Heart left ventricle (tissue), 16 donors: ENCODE measurements at places on chromosomes 6 and 20. TPM values are rescaled to one million over a fixed set of nuclear protein-coding genes. Genes with fewer than 3 reads are reported as not detected.

ULBP2 gene
- total RNA-seq = 0.85 TPM

HCK gene
- total RNA-seq = 52.0 TPM

RPRD1B gene
- 41.8 TPM for total RNA-seq

SLC17A3 gene
- not detected for total RNA-seq

TBC1D32 gene
- total RNA-seq = 1.0 TPM

MUC21 gene
- not detected for total RNA-seq

NDRG3 gene
- total RNA-seq = 33.8 TPM

CFAP61 gene
- 64.1 TPM for total RNA-seq

ZBTB46 gene
- 14.4 TPM for total RNA-seq

MSH5 gene
- total RNA-seq = 1.6 TPM

CTAGE9 gene
- total RNA-seq = not detected

ADTRP gene
- total RNA-seq = not detected

SLC35D3 gene
- not detected for total RNA-seq

RUNX2 gene
- 2.7 TPM for total RNA-seq

TBXT gene
- total RNA-seq = not detected

SLC22A3 gene
- total RNA-seq = 1.6 TPM

SYNDIG1 gene
- total RNA-seq = 14.1 TPM

GINM1 gene
- 47.8 TPM for total RNA-seq

ZC2HC1B gene
- total RNA-seq = not detected

PRRT1 gene
- 0.62 TPM for total RNA-seq

NRN1 gene
- 13.9 TPM for total RNA-seq

HLA-DPA1 gene
- 28.7 TPM for total RNA-seq

GTF3C6 gene
- total RNA-seq = 109 TPM

CDKN1A gene
- total RNA-seq = 115 TPM

PRKN gene
- 20.2 TPM for total RNA-seq

SNRPB gene
- total RNA-seq = 132 TPM

SLC17A1 gene
- not detected for total RNA-seq

PSMB1 gene
- 273 TPM for total RNA-seq

SRMS gene
- total RNA-seq = not detected

FERMT1 gene
- total RNA-seq = 1.3 TPM

SRSF12 gene
- total RNA-seq = not detected

ATP6V1G2 gene
- total RNA-seq = 1.2 TPM

GPLD1 gene
- total RNA-seq = 0.40 TPM

ZSCAN23 gene
- 1.6 TPM for total RNA-seq

OPRM1 gene
- not detected for total RNA-seq

GMNN gene
- 10.6 TPM for total RNA-seq

SEL1L2 gene
- total RNA-seq = 4.6 TPM

CTCFL gene
- total RNA-seq = not detected

GSTA2 gene
- total RNA-seq = not detected

BPIFB4 gene
- total RNA-seq = not detected

AVP gene
- not detected for total RNA-seq

TTLL9 gene
- not detected for total RNA-seq

BTN1A1 gene
- not detected for total RNA-seq

SIRPB2 gene
- total RNA-seq = 11.9 TPM

GFRAL gene
- total RNA-seq = not detected

NOTCH4 gene
- 24.9 TPM for total RNA-seq

C6orf163 gene
- total RNA-seq = 3.1 TPM

MLN gene
- not detected for total RNA-seq

ARMH2 gene
- not detected for total RNA-seq

STXBP5 gene
- 20.0 TPM for total RNA-seq

OTOR gene
- total RNA-seq = not detected

TRIM10 gene
- not detected for total RNA-seq

CD109 gene
- total RNA-seq = 8.7 TPM

KHDRBS2 gene
- not detected for total RNA-seq

CDH22 gene
- total RNA-seq = 0.41 TPM

MRPS18A gene
- total RNA-seq = 38.4 TPM
